NCI-H2107 (cell line): ENCODE measurements at places on chromosomes 11 and 22.

DNA sequence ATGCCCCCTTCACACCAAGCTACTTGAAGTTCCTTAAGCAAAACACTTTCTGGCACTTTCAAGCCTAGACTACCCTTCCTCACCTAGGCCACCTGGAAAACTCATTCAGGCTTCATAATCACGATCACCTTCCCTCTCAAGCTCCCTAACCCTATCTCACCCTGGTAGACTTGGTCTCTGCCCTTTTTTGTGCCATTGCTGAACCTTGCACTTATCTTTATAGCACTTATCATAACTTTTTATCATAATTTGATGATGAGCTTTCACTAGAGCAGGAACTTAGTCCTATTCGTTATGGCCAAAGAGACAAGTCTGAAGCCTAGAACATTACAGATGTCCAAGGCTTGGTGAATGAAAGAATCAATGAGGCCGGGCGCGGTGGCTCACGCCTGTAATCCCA, 5.5 kb downstream of the SLC35F2 start:
- DNase-seq, result no peak

- DNase-seq, result no peak
Observed at GRCh38 chr11:107916671-107917241, 11.5 kb upstream of the RAB39A start.

GRCh38 chr22:49195636-49196035, 632.0 kb downstream of the BRD1 start:
- DNase-seq, result no peak

- DNase-seq, result no peak
Observed at GRCh38 chr11:22742157-22742613, 75.8 kb downstream of the GAS2 start.

DNA sequence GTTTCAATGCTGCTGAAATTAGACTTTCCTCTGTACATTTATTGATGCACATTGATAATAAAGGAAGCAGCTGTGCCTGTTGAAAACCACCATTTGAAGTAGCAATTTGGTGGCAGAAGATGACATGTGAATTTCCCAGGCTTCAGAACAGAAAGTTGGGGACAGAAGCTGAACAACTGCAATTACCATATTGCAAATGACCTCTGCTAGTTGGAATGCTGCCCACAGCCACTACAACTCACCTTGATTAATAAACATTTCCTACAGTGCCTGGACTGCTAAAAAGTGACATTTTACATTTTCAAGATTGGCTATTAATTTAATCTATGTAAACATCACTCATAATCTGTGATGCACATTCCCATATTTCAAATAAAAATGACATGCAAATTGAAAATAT, 208.6 kb downstream of the LUZP2 start:
- no peak for DNase-seq

GRCh38 chr22:21866833-21867527, 465 bp downstream of the MAPK1 start:
- DNase-seq, result no peak

GRCh38 chr11:44971185-44971584, 20.5 kb upstream of the TP53I11 start:
- DNase-seq, result no peak

DNA sequence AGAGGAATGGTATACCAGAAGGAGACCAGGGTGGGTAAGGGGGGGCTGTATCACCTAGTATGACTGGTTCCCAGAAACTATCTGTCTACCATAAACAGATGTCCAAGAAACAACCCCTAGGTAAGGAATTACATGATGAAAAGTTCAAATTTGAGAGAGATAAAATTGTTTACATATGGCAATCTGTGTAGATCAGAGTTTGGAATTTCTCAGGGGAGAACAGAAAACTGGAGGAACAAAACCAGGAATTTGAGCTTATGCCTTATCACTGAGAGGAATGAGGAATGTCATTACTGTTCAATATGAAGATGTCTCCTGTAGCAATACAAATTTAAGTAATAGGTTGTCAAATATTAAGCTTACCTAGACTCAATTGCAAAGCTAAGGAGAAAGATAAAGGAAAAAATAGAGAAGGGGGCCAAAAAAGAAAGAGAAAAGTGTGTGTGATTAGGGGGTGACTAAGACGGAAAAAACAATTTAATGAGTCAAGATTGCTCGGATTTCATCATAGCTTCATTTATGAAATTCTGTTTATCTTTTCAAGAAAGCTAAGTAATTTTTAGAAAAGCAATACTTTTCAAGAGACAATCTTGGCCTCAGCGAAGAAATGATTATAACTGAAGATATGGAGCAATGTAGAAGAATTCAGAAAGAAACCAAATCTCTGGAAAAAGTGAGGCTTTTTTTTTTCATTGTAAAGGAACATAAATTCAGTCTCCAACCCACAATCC, 117.8 kb downstream of the APOL5 start:
- no peak for DNase-seq

GRCh38 chr11:47591764-47592163, 2.4 kb downstream of the C1QTNF4 start:
- no peak for DNase-seq

- DNase-seq, result no peak
Observed at GRCh38 chr11:41206388-41206787, 253.1 kb downstream of the LRRC4C start.

GRCh38 chr11:21564833-21565682, 627.8 kb upstream of the ANO5 start:
- no peak for DNase-seq
